ENCODE measurements at places on chromosomes 5 and 9. TPM values are rescaled to one million over a fixed set of nuclear protein-coding genes. Genes with fewer than 3 reads are reported as not detected.

GRCh38 chr5:84372066-84372695 lies 12.5 kb downstream of the EDIL3 start:
- no peaks in the 10 kb centered on the region for H3K27me3 ChIP-seq
- no peak for DNase-seq
- no peaks in the 10 kb centered on the region for H3K4me1 ChIP-seq
- H3K27ac ChIP-seq: no peak overlapping the region
- no peak overlapping the region for H3K4me3 ChIP-seq

DNA sequence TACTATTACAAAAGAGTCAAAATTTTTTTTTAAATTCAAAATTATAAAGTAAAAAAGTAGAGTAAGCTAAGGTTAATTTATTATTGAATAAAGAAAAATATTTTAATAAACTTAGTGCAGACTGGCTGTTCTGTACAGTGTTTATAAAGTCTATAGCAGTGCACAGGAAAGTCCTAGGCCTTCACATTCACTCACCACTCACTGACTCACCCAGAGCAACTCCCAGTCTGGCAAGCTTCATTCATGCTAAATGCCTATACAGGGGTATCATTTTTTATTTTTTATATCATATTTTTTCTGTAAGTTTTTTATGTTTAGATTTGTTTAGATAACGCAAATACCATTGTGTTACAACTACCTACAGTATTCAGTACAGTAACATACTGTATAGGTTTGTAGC lies 700.7 kb upstream of the GRAMD2B start:
- no peak overlapping the region for H3K4me3 ChIP-seq
- H3K27ac ChIP-seq: no peak overlapping the region
- no peaks in the 10 kb centered on the region for H3K36me3 ChIP-seq
- no peaks in the 10 kb centered on the region for H3K27me3 ChIP-seq

DNA sequence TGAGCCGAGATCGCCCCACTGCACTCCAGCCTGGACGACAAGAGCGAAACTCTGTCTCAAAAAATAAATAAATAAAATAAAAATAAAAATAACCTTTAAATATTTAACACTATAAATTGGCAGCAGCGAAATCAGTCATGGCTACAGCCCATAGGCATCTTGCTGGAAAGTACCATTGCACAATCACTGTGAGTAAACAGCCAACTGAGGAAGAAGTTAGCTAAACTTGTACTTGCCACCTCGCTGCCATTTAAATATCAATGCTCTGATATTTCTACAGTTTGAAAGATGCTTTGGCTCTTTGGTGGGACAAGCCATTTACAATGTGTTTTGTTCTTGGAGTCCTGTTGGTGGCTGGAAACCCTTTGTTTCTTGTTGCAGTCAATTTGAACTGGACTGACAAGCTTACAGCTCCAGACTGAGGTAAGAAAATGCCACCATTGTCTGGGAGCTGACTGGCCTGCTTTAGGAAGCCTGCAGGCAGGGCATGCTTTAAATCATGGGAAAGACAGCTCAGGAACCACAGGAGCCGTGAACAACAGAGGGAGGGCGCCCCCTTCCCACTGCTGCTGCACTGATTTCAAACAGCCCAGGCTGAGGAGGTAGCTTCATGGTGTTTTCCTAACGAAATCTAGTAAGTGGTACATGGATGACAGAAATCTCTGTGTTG lies 322.8 kb upstream of the RFX3 start:
- no peak overlapping the region for H3K27ac ChIP-seq
- H3K4me1 ChIP-seq: no peaks in the 10 kb centered on the region
- no peak overlapping the region for H3K4me3 ChIP-seq
- DNase-seq: no peak
- no peaks in the 10 kb centered on the region for H3K36me3 ChIP-seq
- H3K27me3 ChIP-seq: no peaks in the 10 kb centered on the region

DNA sequence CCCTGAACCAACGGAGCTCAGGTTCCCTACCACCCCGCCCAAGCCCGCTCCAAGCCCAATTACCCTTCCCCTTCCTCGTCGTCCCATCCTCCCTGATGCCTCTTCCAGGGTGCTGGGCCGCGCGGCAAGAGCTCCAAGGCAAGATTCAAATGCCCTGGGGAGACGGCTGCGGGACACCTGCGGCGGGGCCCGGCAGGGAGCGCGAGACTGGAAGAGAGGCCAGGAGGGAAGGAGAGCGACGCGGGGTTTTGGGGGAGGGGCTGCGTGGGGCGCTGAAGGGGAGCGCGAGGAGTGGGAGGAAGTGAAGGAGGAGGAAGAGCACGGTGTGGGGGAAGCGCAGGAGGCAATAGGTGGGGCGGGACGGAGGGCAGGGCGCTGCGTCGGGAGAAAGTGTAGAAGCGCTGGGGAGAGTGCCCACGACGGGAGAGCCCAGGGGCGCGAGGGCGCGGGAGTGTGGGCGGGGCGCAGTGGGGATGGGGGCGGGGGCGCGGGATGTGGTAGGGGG lies 975 bp upstream of the NXNL2 start:
- DNase-seq: no peak
- no peaks in the 10 kb centered on the region for H3K36me3 ChIP-seq
- H3K27me3 ChIP-seq: peaks cover 35% of the 10 kb centered on the region
- H3K4me1 ChIP-seq: peaks cover 15% of the 10 kb centered on the region

- no peaks in the 10 kb centered on the region for H3K27me3 ChIP-seq
- no peak for DNase-seq
- no peak overlapping the region for H3K4me3 ChIP-seq
Observed at GRCh38 chr5:128844354-128844923, 120.8 kb upstream of the SLC27A6 start.

GRCh38 chr9:83219154-83219923 lies 156.4 kb upstream of the RASEF start:
- peaks cover 9% of the 10 kb centered on the region for H3K4me1 ChIP-seq
- DNase-seq: no peak
- peak overlapping the region; percentile 29 for H3K4me3 ChIP-seq
- H3K27ac ChIP-seq: no peak overlapping the region
- H3K27me3 ChIP-seq: peaks cover 5% of the 10 kb centered on the region

GRCh38 chr5:79692596-79692995 lies 3.0 kb downstream of the CMYA5 start:
- H3K4me3 ChIP-seq: no peak overlapping the region
- no peak overlapping the region for H3K27ac ChIP-seq
- no peaks in the 10 kb centered on the region for H3K36me3 ChIP-seq
- H3K4me1 ChIP-seq: peaks cover 6% of the 10 kb centered on the region
- H3K27me3 ChIP-seq: no peaks in the 10 kb centered on the region
- no peak for DNase-seq

DNA sequence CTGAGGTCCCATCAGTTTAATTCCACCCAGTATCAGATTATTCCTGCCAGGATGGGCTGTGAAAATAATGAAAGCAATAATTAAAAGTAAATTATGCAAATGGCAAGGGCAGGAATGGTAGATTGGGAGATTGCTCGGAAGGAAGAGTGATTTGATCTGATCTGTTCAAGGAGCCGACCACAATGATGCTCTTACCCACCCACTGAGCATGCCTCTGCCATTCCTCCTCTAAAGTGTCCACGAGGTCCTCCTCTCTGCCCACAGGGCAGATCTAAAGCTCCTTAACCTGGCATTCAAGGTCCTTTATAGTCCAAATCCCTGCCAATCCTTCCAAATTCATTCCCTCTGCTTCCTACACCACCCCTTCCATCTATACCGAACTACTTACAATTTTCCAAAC lies 147.8 kb downstream of the TTLL11 start:
- no peak overlapping the region for H3K27ac ChIP-seq
- H3K36me3 ChIP-seq: no peaks in the 10 kb centered on the region
- no peaks in the 10 kb centered on the region for H3K4me1 ChIP-seq
- DNase-seq: no peak
- H3K4me3 ChIP-seq: no peak overlapping the region

GRCh38 chr9:126235336-126236243 lies 91.0 kb upstream of the MVB12B start:
- H3K36me3 ChIP-seq: no peaks in the 10 kb centered on the region
- no peak for DNase-seq
- H3K27ac ChIP-seq: no peak overlapping the region

DNA sequence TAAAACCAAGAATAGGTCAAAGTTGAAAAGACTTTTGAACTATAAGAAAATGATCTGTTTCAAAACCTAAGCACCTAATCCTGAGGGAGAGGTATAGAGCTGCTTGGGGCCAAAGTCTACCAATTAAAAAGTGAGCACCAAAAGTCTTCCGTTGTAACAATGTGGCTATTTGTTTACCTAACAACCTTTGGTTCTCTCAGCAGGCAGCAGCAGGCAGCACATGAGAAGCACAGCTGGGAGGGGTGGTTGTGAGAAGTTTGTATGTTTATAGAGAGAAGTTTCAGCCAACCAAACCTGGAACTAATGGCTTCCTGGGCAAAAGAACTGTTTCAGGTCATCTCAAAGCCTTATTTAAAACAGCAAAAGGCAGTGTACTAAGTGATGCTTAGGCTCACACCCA lies 59.8 kb upstream of the TBC1D9B start:
- DNase-seq: no peak
- H3K27me3 ChIP-seq: no peaks in the 10 kb centered on the region
- H3K4me1 ChIP-seq: peaks cover 13% of the 10 kb centered on the region
- H3K27ac ChIP-seq: no peak overlapping the region
- H3K4me3 ChIP-seq: no peak overlapping the region

GRCh38 chr9:70043689-70044489 lies at the start of gene MAMDC2:
MAMDC2 (plus strand) TSS chr9:70043848; CDS start chr9:70044198, 350 bp downstream.
- H3K36me3 ChIP-seq: no peaks in the 10 kb centered on the region
- DNase-seq: no peak
- H3K27ac ChIP-seq: no peak within 1 kb of the TSS
- peak within 1 kb of the TSS; percentile 28 for H3K4me3 ChIP-seq

GRCh38 chr9:121261107-121261460 lies 6.9 kb upstream of the GSN start:
- no peaks in the 10 kb centered on the region for H3K4me1 ChIP-seq
- H3K27ac ChIP-seq: no peak overlapping the region
- no peak overlapping the region for H3K4me3 ChIP-seq
- DNase-seq: no peak

PCDHA5 gene
- not detected for total RNA-seq

RALGPS1 gene
- 21.2 TPM for total RNA-seq

FAM81B gene
- not detected for total RNA-seq

GARIN3 gene
- not detected for total RNA-seq

C5orf52 gene
- total RNA-seq: not detected
